ENCODE measurements at places on chromosomes 5 and 9.

DNA sequence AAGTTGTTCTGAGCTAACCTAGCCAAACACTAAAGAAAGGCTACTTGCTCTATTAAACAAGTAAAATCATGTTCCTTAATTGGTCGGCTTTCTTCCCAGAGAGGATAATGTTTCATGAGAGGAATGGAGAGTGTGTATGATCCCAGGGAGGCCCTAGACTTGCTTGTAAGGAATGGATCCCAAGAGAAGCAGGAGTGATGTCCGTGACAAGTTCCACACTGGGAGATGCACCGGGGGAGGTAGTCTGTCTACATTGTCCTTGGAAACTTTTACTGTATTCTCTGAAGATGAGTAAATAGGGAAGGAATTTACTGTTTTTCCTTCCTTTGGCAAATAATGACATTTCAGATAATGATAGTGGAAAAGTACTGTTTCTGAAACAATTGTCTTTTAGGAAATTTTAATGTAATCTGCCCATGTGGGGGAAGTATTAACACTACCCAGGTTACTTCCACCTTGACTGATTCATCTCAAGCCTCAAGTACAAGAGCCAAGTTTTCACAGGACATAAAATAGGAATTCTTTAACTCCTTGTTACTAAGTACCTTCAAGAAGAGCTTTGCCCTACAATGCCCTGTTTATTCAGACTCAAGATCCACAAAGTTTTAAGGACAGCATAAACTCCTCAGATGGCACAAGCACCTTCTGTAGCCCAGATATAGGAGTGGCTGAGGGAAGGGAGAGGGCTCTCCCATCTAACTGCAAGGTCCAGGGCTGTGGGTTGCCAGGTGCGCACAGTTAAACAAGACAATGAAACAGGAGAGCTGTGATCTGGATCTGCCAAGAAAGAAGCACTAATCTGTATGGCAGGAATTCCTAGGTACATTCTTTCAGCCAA is 152.1 kb downstream of the GNA14 start:
- DNase-seq, result peak; percentile 43

- no peak for DNase-seq
Measured at GRCh38 chr9:86064220-86064619, 35.1 kb downstream of the GOLM1 start.

DNA sequence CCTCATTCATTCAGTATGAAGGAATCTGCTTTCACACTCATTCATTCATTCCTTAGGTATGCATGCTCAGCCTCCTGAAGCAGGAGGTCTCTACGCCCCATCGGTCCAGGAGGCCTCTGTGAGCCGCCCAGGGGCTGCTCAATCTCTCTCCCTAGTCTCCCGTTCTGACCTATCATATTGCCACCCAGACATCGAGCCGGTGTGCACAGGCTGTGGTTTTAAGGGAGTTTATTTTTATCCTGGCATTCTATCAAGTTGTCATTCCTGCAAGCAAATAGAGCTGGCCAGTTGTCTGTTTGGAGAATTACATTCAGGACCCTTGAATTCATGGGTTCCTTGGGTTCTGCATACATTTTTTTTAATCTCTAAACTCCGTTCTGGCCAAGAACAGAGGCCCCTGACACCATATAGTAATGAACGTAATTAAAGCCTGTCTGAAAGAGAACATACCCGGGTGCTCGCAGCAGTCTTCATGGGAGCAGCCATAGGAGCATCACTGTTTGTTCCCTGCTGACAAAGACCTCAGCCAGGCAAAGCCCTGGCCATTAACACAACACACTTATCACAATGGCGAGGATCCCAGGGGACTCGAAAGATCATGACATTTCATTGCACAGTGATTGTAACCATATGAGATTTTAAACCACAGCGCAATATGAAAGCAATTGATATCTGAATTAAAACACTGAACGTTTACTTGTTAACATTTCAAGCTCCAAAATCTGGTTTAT is 80.9 kb downstream of the ADAMTS16 start:
- DNase-seq, result no peak

DNA sequence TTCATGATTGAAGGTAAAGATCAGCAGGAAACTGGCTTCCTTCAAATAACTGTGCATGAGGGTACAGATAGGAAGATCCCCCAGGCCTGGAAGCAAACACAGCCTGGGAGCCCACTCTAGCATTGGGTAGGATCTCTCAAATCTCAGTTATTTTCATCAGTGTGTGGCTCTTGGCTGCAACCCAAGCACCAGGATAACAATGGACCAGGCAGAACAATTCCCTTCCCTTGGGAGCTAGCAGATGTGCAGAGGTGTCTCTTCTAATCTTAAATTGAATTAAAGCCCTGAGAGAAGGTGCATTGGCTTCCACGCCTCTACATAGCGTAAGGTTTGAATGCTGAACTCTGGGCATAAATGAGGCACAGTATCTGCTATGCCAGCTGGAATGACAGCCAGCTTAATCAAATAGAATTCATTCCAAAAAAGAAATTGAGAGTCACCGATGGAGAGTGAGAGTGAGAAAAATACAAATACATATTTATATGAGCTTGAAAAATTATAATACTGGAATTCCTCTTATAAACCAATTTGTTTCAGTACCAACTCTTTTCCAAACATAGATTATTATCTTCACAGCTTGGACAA is 957.3 kb downstream of the CDH12 start:
- no peak for DNase-seq

DNA sequence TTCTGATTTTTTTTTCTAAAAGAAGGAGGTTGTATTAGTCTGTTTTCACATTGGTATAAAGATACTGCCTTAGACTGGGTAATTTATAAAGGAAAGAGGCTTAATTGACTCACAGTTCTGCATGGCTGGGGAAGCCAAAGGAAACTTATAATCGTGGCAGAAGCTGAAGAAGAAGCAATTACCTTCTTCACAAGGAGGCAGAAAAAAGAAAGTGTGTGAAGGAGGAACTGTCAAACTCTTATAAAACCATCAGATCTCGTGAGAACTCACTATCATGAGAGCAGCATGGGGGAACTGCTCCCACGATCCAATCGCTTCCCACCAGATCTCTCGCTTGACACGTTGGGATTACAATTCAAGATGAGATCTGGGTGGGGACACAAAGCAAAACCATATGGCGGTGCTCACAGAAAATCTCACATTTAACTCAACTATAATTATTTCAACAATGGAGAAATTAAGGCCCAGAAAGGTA is 27.1 kb downstream of the DPYSL3 start:
- no peak for DNase-seq

GRCh38 chr9:134175808-134176598 is 11.6 kb upstream of the RNU6ATAC start:
- no peak for DNase-seq

GRCh38 chr5:149503006-149503405 is 48.2 kb downstream of the CSNK1A1 start:
- no peak for DNase-seq

DNA sequence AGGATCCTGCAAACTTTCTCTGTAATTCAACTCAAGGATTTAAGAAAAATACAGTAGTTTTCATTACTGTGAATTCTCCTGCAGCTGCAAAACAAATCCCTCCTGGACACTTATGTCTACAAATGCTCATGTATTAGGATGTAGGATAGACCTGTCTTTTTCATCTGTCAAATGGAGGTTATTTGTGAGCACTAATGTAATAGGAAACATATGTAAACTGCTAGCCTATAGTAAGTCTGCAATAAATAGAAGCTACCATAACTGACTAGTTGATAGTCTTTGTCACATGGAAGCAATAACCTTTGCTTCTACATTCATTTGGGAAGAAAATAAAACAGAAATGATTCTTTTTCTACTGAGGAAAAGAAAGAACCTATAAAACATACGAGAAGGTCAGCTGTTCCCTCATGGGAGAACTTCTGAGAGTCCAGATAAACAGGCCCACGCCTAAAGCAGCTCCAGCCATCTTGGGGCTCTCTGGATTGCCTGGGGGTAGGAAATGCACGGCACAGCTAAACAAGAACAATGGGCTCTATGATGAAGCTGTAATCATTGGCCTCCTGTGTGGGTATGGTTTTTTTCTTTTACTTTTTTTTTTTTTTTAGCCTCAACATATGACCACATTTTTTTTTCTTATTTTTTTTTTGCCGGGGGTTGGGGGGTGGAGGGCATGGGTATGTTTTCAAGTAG is 6.2 kb downstream of the KCNV2 start:
- peak; percentile 40 for DNase-seq

DNA sequence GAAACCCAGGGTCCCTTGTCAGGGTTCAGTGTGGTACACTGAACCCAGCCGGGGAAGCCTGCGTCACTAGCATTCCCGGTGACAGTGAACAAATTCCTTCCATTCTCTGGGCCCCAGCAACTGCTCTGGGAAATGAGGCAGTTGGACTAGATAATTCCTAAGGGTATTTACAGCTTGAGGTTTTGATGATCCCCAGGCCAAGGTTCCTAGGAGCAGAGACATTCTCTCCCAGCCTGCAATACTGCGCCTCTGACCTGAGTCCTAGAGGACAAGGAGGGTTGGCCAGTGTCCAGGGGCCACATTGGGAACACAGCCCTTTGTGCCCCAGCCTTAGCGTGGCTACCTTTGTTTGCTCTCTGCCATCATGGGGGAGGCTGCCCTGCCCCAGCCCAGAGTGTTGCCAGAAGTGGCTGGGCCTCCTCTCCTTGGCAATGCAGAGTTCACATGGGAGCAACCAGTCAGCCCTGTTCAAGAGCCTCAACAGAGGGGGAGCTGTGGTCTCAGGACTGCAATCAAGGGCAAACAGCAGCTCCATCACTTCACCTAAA is 178.2 kb downstream of the SEC61B start:
- DNase-seq, result peak; percentile 16

DNA sequence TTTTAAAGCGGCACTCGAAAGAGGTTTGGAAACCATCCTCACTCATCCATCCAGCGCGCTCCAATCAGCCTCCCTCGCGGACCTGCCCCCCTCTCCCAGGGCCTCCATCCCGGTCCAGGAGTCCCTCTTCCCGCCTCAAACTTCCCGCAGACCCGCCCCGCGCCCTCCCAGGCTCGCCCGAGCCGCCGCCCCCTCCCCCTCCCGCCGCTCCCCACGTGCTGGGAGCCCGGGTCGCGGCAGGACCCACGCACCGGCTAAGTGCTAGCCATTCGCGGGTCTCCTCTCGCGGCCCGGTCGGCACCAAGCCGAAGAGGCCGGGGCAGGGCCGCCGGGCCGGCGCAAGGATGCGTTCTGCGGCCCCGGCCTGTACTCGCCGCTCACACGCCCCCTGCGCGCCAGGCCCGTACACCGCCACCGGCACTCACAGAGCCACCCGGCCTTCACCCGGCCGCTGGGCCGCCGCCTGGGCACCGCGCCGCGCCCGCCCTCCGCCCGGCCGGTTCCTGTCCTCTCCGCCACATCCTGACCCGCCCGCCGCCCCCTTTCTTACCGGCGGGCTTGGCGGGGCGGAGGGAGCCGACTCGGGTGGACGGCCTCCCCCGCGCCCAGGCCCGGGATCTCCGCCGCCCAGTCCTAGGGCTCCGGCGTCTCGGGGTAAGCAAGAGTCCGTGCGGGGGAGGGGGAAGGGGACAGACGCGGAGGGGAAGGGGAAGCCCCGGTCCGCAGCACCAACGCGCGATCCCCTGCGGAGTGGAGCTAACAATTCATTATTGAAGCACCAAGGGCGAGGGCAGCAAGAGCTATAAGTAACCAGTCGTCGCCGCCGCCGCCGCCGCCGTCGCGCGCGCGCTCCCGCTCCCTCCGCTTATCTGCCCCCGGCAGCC is 576 bp downstream of the CHD1 start:
- peak; percentile 85 for DNase-seq

GRCh38 chr5:123450114-123450513 is 26.9 kb upstream of the CEP120 start:
- no peak for DNase-seq

DNA sequence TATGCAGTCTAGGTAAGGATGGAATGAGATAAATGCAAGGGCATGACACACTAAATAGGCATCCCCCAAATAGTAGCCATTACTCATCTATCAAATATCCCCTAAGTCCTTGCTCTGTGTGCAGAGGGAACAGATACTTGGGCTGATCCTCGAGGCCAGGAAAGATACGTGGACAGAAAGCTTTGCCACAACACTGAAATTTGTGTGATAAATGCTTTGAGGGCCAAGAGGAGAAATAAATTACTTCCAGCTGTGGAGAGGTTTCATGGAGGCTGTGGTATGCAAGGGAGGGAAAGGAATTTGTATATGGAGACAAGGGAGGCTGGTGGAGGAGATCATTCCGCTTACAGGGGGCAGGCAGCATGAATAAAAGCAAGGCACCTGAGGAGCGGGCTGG is 18.5 kb downstream of the ATOX1 start:
- no peak for DNase-seq

GRCh38 chr9:86459191-86459590 is 105.0 kb upstream of the TUT7 start:
- no peak for DNase-seq

GRCh38 chr5:66232706-66233445 is 88.8 kb downstream of the SREK1 start:
- no peak for DNase-seq

GRCh38 chr5:80198399-80198798 is 57.4 kb downstream of the SERINC5 start:
- no peak for DNase-seq

All from hepatocyte (in vitro differentiated cells).